CD4-positive, alpha-beta T cell treated with Interleukin-10 for 1 hour (primary cell): ENCODE measurements at places on chromosomes 11 and 22.

- no peak for DNase-seq
These were observed 289.7 kb downstream of the BRD1 start for GRCh38 chr22:49538006-49538405.

DNA sequence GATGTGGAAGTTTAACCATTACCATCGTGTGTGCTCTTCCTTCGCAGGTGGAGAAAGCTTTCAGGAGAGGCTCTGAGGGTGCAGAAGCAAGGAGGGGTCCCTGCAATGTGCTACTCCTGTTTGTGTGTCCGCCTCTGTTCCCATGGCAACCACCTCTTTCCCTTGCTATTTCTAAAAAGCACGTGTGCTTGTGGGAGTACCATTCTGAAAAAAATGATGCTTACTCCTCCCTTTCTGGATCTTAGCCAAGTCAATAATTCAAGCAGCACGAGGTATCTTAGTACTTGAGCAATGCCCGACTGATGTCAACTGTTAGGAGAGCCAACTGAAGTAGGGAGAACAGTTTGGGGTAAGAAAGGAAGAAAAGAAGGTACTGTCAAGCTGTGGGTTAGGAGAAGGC, 628.7 kb downstream of the NTM start:
- no peak for DNase-seq

GRCh38 chr11:46616551-46617133, 385 bp downstream of the HARBI1 start:
- DNase-seq: peak; percentile 32

GRCh38 chr11:123362941-123363340, 67.1 kb upstream of the GRAMD1B start:
- no peak for DNase-seq

DNA sequence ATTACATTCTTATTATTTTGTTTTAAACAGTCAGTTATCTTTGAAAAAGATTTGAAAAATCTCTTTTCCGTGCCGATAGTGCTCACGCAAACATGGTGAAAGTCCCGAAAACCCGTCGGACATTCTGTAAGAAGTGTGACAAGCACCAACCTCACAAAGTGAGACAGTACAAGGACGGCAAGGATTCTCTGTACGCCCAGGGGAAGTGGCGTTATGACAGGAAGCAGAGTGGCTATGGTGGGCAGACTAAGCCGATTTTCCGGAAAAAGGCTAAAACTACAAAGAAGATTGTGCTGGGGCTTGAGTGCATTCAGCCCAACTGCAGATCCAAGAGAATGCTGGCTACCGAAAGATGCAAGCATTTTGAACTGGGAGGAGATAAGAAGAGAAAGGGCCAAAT, 28.7 kb upstream of the CTSD start:
- DNase-seq: no peak

DNA sequence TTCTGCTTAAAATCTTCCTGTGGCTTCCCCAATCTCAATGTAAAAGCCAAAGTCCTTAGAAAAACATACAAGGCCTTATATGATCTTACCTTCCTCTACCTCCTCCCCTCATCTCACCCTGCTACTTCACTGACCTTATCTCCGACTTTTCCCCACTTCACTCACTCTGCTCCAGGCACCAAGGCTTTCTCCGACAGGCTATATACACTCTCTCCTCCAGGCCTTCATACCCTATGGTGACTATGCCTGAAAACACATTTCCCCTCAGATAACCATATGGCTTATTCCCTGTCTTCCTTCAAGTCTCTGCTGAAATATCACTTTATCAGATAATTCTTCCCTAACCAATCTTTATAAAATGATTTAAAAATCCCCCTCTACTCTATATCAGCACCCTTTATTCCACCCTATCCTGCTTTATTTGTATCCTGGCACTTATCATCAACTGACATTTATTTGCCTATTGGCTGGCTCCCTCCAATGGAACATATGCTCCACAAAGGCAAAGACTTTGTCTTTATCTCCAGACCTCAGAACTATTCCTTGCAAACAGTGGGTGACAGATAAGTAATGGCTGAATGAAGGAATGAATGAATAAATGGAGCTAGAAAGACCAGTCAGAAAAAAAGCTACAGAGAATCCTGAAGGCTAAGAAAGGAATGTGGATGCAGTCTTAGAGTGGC, 52.7 kb downstream of the PAK1 start:
- no peak for DNase-seq

- no peak for DNase-seq
These were observed 114.8 kb downstream of the CCDC81 start for GRCh38 chr11:86489442-86489841.

DNA sequence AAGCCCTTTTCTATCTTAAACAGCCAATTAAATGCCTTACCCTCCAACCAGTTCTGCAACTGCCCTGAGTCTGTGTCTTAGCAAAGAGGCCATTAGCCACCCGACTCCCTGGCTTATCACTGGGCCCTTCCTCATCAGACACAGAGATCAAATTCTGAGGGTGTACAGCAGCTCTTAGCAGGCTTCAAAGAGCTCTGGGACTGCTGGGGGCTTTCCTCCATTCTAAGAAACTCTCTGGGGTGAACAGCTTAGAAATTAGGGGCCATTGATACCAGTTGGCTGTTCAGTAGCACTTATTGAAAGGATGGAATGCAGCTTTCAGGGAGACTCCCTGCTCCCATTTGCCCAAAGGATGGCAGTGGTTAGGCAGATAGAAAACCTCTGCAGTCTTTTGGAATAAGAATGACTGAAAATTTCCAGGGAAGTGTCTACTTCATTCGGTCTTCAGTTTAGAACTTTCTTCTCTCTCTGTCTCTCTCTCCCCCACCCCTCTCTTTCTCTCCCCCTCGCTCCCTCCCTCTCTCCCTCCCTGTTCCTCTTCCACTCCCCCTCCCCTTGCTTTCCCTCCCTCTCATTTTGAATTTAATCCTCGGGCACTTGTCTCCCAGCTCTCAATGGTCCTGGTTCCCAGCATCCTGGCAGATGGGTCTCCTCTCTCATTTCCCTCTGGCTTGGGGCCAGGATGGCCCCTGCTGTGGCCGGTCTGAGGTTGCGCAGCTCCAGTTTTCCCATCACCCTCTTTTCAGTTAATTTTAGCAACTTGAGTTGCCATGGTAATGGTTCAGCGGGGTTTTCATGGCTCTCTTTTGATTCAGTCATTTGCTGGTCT, 76.4 kb downstream of the COMMD9 start:
- no peak for DNase-seq

DNA sequence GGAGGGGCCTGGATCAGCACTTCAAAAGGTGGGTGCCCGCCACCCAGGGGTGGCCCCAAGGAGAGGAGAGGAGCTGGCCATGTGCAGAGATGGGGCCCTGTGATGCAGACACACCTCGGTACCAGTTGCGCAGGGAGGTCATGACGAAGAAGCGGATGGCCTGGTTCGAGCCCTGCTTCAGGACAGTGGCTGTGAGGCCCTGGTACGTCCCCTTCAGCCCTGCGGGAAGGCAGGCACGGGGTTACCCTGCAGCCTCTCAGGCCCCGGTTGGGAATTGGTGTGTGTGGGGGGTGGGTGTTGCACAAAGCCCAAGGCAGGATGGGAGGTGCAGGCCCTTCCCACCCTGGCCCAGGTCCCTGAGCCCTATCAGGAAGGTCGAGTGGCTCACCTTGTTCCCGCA, 1.8 kb downstream of the SLC25A1 start:
- no peak for DNase-seq

- DNase-seq: peak; percentile 70
These were observed 5.2 kb downstream of the CRTAM start for GRCh38 chr11:122843281-122844141.

- peak; percentile 78 for DNase-seq
These were observed 5.4 kb upstream of the TXN2 start for GRCh38 chr22:36486619-36487384.

GRCh38 chr22:46657996-46658947, 38.1 kb downstream of the GRAMD4 start:
- DNase-seq: no peak

DNA sequence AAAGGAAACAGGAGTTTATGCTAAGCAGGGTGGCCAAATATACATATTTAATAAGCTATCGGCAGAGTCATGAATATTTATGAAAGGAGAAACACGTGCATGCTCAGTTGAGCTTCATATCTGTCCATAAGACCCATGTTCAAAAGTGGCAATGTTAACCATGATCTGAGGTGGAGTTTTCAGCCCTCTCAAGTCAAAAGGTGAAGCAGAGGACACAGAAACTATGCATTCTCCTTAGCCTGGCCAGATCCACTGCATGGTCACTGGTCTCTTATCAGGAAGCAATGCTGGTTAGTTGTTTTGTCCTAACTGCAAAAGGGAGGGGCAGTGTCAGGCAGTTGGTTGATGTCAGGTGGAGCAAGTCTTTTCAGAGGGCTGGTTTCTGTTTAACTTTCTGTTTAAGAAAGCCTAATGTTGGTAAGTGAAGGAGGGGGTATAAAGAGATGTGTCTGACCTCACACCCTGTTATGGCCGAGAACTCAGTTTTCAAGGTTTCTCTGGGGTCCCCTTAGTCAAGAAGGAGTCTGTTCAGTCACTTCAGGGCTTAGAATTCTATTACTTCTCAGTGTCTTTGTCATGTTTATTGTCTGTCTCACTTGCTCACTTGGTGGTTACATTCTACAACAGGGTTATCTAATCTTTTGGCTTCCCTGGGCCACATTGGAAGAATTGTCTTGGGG, 5.5 kb upstream of the SELENOH start:
- no peak for DNase-seq

GRCh38 chr11:19110295-19110694, 6.7 kb upstream of the ZDHHC13 start:
- no peak for DNase-seq

- DNase-seq: peak; percentile 77
These were observed 12.1 kb downstream of the PLAAT5 start for GRCh38 chr11:63478896-63479295.

DNA sequence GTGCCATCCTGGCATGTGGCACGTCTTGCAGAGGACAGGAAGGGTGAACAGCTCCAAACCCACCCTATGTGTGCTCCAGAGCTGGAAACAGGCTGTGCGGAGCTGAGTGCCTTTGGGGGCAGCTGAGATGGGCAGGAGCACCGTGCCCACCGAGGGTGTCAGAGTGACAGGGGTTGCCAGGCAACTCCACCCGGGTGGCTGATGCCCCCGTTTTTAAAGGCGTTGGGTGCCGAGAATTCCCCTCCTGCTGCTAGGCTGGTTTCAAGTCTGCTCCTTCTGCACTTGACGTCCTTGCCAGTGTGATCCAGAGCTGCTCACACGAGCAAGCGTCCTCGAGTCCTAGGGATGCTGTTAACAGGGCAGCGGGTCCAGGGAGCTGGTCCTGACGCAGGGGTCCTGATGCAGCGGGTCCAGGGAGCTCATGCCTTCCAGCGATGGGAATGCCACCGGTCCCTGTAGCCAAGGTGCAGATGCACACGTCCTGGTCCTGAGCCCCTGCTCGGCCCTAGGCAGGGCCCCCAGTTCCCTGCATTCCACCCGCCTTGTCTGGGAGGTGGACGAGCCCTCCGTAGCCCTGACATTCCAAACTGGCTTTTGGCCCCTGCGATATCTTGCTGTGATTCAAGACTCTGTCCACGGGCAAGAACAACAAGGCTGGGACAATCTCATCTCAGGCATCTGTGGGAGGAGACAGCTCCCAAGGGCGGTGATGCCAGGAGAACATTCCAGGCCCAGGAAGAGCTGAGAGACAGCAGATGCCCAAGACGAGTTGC, 4.9 kb downstream of the KCNQ1 start:
- no peak for DNase-seq

DNA sequence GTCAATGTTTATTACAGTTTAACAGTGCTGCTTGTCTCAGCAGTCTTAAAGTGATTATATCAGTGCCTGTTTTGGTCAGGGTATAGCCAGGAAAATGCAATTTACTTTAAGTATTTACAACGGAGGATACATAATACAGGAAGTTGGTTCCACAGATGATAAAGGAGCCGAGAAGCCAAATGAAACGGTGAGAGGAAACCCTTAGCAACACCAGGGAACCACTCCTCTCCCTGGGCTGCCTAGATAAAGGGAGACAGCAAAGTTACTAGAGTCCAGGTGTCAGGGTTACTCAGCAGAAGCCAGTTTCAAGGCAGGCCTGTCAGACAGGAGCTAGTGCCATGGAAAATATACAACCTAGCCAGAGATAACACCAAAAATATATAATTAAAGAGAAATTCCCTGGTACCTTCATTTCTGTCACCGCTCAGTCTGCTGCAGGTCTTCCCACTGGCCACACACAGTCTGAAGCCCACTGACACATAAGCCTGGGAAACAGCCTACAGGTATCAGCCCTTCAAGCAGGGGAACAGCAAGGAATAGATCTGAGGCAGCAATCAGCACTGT, 55.5 kb downstream of the FAM76B start:
- no peak for DNase-seq

DNA sequence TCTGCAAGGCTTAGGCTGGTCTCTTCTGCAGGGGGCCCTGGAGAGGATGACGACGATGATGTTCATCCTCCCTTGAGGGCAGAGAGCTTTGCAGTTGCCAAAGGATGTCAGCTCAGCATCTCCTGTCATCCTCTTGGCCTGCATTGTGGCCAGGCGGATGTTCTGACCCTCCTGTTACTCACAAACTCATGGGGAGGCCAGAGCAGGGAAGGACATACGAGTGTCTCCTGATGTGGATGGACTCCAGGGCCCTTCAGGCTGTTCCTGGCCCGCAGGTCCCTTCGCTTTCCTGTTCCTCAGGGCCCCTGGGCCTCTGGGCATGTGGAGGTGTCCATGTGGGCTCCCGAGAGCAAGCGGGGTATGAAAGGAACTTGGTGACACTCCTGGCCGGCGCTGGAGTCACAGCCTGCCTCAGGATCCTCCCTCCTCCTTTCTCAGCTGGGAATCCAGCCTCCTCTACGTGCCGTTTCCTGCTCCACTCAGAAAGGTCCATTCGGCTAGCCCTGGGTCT, 8.5 kb downstream of the ADORA2A start:
- DNase-seq: no peak

- no peak for DNase-seq
These were observed 87.3 kb downstream of the SIK3 start for GRCh38 chr11:117010808-117011540.

DNA sequence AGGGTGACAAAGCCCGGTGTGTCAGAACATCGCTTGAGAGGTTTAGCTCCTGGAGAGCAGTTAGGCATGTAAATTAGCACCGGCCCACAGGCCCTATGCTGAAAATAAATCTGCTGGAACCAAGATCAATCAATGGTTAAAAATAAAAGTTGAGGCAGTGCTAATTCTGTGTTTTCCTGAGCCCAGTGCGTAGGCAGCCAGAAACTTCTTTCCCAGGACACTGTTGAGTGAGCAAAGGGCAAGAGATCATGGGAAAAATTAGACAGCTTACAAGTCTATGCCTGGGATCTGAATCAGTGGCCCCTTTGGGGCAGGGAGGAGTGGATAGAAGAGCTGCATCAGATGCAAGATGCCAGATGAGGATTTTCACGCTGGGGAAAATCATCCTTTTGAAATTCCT, 539.2 kb downstream of the BUD13 start:
- no peak for DNase-seq

DNA sequence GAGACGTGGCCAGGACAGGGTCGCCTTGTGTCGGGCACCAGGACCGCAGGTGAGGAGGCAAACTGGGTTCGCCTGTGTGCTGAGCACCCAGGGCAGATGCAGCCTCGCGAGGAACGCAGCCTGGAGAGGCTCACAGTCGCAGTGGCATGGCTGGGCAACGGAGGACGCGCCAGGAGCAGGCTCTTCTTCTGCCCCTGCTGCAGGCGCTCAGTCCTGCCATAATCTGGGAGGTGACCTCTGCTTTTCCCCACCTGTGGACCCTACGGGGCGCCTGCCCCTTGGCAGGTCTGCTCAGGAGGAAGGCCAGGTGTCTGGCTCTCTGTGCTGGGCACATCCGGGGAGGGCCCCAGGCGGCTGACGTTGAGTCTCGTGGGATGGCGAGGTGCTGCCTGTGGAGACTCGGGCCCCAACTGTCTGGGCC, 1136.2 kb downstream of the BRD1 start:
- no peak for DNase-seq

- no peak for DNase-seq
These were observed 32.5 kb upstream of the IZUMO1R start for GRCh38 chr11:94271885-94272372.
